ENCODE measurements at places on chromosomes 7 and 10. TPM values are rescaled to one million over a fixed set of nuclear protein-coding genes. Genes with fewer than 3 reads are reported as not detected.

Gene OR9A4
- 0.52 TPM for total RNA-seq

Gene PIP
- not detected for total RNA-seq

Gene C7orf57
- not detected for total RNA-seq

Gene NKX2-3
- total RNA-seq: 1.0 TPM

Gene ADCY1
- 9.9 TPM for total RNA-seq

Gene NKX1-2
- total RNA-seq: not detected

Gene COL13A1
- 13.0 TPM for total RNA-seq

Gene ENTPD1
- 8.9 TPM for total RNA-seq

Gene SEMA3E
- total RNA-seq: 1.0 TPM

Gene CAV1
- total RNA-seq: 175 TPM

Gene CUTC
- 19.3 TPM for total RNA-seq

Gene STEAP4
- total RNA-seq: 3.7 TPM

Gene CACNB2
- total RNA-seq: 4.2 TPM

Gene PPP1R17
- total RNA-seq: not detected

Gene MOGAT3
- total RNA-seq: not detected

Gene FAM171A1
- total RNA-seq: 11.0 TPM

Gene FAM25C
- not detected for total RNA-seq

Gene SRRM3
- not detected for total RNA-seq

Gene SH2D4B
- under 0.01 TPM for total RNA-seq

Gene TMEM196
- 0.52 TPM for total RNA-seq
